ENCODE measurements at places on chromosomes 2 and 18.

GRCh38 chr2:198712485-198712884 lies 745.3 kb downstream of the SATB2 start:
- DNase-seq: no peak

DNA sequence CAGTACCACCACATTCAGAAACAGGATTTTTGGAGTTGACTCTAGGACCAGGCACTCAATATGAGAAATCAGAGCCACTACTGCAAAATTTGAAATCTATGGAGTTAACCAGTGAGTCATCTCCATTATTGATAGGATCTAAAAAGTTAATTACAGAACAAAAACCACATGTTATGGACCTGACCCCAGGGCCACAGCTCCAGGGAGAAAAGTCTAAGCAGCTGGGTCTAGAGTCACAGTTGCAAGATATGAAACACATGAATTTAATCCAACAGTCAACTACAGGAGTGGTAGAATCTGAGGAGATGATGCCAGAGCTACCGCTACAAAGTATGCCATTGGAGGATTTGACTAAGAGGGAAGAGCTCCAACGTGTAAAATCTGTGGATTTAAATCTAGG lies 13.4 kb upstream of the ZNF512 start:
- no peak for DNase-seq

DNA sequence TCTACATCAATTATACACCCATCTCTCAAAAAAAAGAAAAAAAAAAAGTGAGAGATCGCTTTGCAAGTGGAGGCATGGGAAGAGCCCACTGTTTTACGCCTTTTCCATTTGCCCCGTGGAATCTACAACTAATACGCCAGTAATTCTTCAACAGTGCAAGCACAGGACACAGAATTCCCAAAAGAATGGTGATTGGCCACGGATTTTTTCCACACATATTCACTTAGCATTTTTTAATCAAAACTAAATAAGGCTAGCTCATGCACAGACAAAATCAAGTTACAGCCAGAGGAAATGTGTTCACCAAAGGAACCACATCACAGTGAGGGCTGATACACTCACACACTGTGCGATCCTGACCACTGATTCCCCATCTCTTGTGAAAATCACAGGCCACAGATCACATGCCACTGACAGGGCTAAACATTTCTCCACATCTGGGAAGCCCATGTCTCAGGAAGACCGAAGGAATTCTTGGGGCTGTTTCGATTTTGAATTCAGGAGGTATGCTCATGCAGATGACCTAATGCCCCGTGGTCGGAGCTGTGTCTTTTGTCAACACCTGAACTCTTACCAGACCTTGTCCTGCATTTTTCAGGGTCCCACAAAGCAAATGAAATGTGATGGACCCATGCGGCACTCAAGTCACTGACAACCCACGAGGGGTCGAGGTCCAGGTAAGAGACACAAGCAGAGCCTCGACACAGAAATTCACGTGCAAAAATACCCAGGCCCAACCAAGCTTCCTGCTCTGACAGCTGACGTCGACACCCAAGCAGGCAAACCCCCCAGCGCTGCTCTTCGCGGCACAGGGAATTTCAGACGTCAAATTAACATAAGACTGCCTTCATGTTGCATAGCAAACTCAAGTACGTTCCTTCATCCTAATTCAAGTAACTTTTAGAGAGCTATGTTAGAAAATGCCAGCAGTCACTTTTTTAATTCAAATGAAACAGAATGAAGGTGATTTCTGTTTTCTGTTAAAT lies 69.6 kb downstream of the ZNF516 start:
- no peak for DNase-seq

- no peak for DNase-seq
Measured at GRCh38 chr2:25592766-25593292, 80.5 kb downstream of the DTNB start.

DNA sequence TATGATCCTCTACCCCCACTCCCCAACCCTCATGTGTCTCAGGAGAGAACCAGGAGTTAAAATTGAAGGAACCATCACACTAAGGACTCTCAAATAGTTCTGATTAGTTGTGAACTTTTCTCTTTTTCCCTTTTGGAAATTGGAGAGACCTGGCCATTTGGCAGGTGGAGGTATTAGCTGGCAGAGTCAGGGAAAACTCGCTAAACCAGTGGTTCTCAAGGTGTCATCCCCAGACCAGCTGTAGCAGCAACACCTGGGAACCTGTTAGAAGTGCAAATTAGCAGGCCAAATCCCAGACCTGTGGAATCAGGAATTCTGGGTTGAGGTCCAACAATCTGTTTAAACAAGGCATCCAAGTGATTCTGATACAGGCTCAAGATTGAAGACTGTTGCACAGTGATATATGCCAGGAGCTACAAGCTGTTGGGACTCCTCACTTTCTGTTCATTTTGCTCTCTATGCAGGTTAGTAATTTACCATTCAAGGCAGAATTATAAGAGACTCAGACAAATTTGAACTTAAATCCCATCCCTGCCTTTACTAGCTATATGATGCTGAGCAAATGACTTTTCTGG lies 2.8 kb upstream of the TMEM131 start:
- no peak for DNase-seq

DNA sequence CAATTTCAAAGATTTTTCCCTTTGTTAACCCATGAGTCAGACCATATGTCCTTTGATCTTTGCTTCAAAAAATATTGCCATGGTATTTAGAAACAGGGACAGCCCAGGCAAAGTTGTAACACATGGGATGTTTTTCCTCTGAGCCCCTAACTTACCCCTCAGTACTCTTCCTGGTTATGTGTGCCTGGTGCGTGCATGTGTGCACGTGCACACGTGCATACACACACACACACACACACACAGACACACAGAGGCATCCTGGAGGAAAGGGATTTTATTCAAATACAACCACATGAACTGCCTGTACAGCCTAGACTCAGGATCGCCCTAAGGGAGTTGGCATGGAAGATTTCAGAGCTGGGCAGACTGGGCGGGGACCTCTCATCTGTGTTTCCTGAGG lies 5.1 kb downstream of the AFF3 start:
- DNase-seq: no peak

- DNase-seq: no peak
Measured at GRCh38 chr2:231099918-231100317, 24.9 kb downstream of the HTR2B start.

DNA sequence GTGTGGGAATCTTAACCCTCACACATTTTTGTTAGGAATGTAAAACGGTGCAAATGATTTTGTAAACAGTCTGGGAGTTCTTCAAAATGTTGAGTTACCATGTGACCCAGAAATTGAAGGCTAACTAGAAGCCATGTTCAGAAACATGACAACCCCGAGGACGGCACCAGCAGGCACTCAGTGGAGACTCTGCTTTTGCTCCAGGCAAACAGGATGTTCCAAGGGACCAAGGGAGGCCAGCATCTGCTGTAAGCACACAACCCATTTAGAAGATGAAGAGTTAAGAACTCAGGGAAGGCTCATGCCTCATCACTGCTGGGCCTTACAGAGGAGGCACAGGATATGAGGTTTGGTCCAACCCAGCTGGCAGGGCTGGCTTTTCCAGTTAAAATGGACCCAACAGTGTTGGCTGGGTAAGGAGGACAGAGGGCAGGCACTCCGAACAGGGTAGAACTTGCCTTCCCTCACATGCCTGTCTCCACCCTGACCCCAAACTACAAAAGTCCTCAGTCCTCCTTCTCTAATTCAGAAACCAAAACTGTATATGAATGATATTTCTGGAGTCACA lies 23.6 kb downstream of the PARD6G start:
- no peak for DNase-seq

GRCh38 chr2:140737006-140737405 lies 1393.8 kb downstream of the LRP1B start:
- DNase-seq: no peak

- no peak for DNase-seq
Measured at GRCh38 chr2:44883356-44883755, 58.1 kb upstream of the SIX3 start.

DNA sequence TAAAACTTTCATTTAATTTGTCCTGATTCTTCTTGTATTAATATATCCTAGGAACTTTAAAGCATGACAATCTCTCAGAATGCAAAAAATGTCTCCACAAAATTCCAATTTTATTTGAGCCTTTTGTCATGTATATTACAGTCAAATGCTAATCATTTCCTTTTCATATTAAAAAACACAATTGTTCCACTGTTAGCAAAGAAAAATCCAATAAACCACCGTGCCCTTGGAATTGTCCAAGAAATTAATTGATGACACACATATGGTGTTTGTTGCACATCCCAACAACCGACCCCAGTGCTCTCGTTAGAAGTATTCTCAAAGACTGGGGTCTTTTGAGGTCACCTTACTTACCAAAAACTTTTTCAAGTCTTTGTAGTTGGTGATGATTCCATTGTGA lies 28.1 kb downstream of the GFPT1 start:
- DNase-seq: no peak

- DNase-seq: no peak
Measured at GRCh38 chr2:137747509-137747908, 216.8 kb upstream of the HNMT start.

GRCh38 chr18:24446453-24446852 lies 14.0 kb upstream of the HRH4 start:
- no peak for DNase-seq

All from stimulated activated CD8-positive, alpha-beta memory T cell treated with anti-CD3 and anti-CD28 coated beads, Interleukin-2, amount 100 ng/mL, for 1 hour (primary cell).